ENCODE measurements at places on chromosomes 6 and 20. TPM values are rescaled to one million over a fixed set of nuclear protein-coding genes. Genes with fewer than 3 reads are reported as not detected.

- DNase-seq: no peak
These were observed 22.2 kb downstream of the HIVEP1 start for GRCh38 chr6:12034349-12034748.

DNA sequence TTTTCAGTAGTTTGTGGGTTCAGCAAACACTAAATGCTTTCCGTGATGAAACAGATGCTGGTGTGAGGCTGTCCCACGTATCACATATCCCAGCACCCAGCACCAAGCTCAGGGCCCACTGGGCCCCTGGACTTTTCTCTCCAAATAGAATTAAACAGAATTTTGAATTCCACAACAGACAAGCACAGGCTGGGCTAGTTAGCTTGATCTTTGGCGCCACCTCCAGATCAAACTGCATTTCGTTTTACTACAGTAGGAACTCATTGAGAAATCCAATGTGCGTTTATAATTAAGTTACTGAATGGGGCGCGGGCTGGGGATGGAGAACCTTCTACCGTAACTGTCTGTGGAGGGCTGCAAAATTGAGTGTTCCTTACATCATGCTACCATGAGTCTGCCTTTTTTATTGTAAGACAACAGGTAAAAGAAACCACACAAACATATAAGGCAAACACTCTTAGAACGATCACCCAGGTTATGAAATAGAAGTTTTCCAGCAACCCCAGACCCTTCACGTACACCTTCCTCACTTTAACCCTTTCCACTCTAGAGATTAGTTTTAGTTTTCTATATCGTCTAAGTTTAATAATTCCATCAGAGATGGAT lies 107.8 kb downstream of the ZFP64 start:
- peak; percentile 88 for DNase-seq

- no peak for DNase-seq
These were observed 4.4 kb downstream of the SRMS start for GRCh38 chr20:63543131-63543530.

DNA sequence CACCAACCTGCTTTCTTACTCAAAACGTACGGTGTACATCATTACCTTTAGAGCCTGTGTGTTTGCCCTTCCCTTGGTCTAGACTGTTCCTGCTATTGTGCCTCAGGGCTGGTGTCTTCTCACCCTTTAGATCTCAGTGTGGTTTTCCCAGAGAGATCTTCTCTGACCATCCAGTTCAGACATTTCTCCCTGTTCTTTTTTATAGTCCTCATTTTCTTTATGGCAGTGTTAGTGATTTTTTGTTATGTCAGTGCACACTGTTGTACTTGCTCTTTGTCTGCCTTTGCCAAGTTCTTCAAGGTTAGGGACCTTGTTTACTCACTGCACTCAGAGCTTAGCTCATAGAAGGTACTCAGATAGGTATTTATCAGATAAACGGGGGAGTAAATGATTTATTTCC lies 82.8 kb downstream of the ATRN start:
- no peak for DNase-seq

- no peak for DNase-seq
These were observed 145.1 kb downstream of the SAMD5 start for GRCh38 chr6:147653631-147654030.

GRCh38 chr6:125718109-125718508 lies 31.3 kb upstream of the HEY2 start:
- no peak for DNase-seq

GRCh38 chr6:55868771-55869479 lies 6.5 kb downstream of the BMP5 start:
- no peak for DNase-seq

DNA sequence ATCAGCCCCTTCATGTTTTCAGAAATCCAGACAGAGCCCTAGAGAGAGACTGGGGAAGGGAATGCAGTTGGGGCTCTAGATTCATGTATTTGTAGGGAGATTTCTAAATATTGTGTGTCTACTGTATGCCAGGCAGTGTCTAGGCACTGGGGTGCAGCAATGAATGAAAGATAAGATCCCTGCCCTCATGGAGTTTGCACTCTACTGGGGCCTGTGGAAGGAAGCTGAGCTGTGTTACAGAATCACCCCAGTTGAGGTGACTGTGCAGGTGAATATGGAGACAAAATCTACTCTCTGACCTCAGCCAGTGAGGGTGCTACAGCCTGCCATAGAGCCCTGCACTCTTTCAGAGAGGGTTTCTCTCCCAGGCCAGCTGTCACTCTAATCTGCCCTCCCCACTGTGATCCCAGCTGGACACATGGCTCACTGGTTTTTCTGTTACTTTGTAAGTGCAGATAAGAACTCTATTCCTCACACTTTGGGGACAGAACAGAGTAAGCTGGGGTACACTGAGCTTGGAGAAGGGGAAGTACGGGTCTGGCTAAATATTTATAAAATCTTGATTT lies 69.2 kb upstream of the E2F3 start:
- DNase-seq: no peak

- no peak for DNase-seq
These were observed 7.3 kb upstream of the LBP start for GRCh38 chr20:38338849-38339520.

- no peak for DNase-seq
These were observed 73.7 kb upstream of the TINAG start for GRCh38 chr6:54234539-54234938.

- no peak for DNase-seq
These were observed 171.3 kb downstream of the TPBG start for GRCh38 chr6:82534876-82535275.

- no peak for DNase-seq
These were observed 26.0 kb downstream of the SLC17A9 start for GRCh38 chr20:62978561-62978943.

DNA sequence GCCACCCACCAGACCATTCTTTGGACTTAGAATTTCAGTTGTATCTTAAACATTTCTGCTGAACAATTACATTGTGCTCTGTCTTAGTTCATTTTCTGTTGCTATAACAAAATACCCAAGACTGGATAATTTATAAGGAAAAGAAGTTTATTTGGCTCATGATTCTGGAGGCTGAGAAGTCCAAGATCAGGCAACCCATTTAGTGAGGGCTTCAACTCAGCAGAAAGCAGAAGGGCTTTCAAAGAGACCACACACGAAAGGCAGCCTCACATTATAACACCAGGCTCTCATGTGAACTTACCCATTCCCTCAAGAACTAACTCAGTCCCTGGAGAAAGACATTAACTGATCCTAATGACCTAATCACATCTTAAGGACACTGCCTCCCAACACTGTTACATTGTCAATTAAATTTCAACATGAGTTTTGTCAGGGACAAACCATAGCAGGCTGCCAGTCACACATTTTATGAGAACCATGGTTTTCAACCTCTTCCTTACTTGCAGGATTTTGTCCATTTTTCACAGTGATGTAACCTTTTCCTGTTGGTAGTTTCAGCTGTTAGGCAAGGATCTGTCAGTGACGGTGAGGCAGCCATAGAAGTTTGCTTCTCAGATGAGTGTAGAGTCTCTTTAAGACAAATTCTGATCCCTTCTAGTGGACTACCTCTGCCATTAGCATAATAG lies 399.6 kb upstream of the SOX4 start:
- DNase-seq: no peak

- DNase-seq: no peak
These were observed 41.3 kb downstream of the TGM3 start for GRCh38 chr20:2337142-2337541.

GRCh38 chr20:54494303-54495006 lies 19.1 kb downstream of the DOK5 start:
- DNase-seq: no peak

The SMLR1 gene
- 5.1 TPM for polyA plus RNA-seq

The ANKEF1 gene
- polyA plus RNA-seq: 1.9 TPM

The PARD6B gene
- polyA plus RNA-seq: 9.2 TPM

The PRDM13 gene
- polyA plus RNA-seq: not detected

All from kidney (tissue), 22 donors.